ENCODE measurements at places on chromosomes 4 and X.

GRCh38 chr4:77538144-77538543, 67.5 kb upstream of the CXCL13 start:
- DNase-seq: no peak

DNA sequence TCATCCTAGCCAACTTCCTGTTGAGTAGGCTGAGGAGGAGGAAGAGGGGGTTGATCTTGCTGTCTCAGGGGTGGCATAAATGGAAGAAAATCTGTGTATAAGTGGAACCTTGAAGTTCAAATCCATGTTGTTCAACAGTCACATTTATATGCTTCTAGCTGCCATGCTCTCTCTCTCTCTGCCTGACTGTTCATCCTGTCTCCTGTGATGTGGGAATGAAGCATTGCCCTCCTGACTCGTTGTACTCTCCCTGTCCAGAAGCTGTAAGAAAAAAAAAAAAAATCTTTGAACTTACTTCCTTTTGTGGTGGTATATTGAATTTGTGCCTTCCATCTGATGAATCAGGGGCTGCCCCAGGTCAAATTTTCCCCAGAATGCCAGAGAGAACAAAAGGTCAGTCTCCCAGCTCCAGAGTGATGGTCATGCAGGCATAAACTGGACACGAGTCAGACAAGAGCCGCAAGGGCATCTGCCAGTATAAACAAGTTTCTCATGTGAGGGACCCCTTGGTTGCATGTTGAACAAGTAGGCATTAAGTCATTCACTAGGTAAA, 257.0 kb downstream of the IDS start:
- DNase-seq: no peak

DNA sequence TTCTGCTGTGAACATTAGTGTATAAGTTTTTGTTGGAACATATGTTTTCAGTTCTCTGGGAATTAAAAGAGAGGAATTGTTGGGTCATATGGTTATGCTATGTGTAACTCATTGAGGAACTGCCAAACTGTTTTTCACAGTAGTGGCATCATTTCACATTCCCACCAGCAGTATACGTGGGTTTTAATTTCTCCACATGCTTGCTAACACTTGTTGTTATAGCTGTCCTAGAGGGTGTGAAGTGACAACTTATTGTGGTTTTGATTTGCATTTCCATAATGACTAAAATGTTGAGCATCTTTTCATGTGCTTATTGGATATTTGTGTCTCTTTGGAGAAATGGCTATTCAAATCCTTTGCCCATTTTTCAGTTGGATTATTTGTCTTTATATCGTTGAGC, 13.7 kb downstream of the APELA start:
- no peak for DNase-seq

DNA sequence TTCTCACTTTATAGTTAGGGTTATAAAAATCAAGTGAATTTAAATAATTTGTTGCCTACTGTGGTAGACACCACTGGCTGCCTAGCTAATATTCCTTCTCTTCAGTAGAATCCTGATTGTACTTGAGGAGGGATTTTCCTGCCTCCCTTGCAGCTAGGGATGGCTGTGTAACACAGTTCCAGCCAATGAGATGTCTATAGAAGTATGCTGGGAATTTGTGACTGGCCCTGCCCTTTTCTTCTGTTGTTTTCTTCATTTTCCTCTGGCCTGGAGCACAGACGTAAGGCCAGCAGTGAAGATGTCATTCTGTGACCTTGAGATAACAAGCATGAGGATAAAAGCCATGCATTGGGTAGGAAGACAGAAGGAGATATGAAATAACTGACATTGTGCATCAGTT, 145.1 kb downstream of the MGST2 start:
- no peak for DNase-seq

- no peak for DNase-seq
Observed at GRCh38 chr4:111979921-111980320, 165.3 kb upstream of the FAM241A start.

Measured in left colon (tissue), 2 donors.